Panc1 (cell line): ENCODE measurements at places on chromosomes 2 and 18. TPM values are rescaled to one million over a fixed set of nuclear protein-coding genes. Genes with fewer than 3 reads are reported as not detected.
A peak's percentile ranks its signal among the peaks of the same experiment; 100 is the strongest.

GRCh38 chr2:14907014-14907612 lies 274.6 kb downstream of the LRATD1 start:
- no peak for DNase-seq
- H3K27ac ChIP-seq, result no peak overlapping the region
- H3K36me3 ChIP-seq, result no peaks in the 10 kb centered on the region
- no peaks in the 10 kb centered on the region for H3K4me1 ChIP-seq

- peaks cover 3% of the 10 kb centered on the region; the same call in 1 of the 2 replicates for H3K36me3 ChIP-seq
- peaks cover 2% of the 10 kb centered on the region; the same call in 1 of the 2 replicates for H3K4me1 ChIP-seq
- peak overlapping the region; percentile 86 for H3K4me3 ChIP-seq
- H3K27me3 ChIP-seq, result no peaks in the 10 kb centered on the region
- H3K27ac ChIP-seq, result peak overlapping the region; percentile 95
These were observed 981 bp downstream of the MRPL53 start for GRCh38 chr2:74471332-74472065.

DNA sequence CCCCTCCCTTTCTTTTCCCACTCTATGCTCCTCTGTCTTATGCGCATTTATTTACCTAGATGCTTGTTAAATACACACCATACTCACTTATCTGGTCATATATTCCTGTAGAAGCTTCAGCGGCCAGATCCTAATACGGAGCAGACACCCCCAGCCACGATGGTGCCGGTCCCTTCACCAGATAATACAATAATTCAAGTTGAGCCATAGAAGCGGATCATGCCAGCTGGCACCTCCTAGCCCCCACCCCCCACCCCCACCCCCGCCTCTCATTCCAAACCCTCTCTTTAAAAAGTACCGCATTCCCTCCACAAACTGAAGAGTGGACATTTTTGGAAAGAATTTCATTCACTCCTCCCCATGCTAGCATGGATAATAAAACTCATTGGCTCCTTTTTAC lies 95.2 kb downstream of the BIN1 start:
- H3K36me3 ChIP-seq, result no peaks in the 10 kb centered on the region
- peaks cover 7% of the 10 kb centered on the region; the same call in 1 of the 2 replicates for H3K27me3 ChIP-seq
- no peak overlapping the region for H3K27ac ChIP-seq
- H3K4me3 ChIP-seq, result no peak overlapping the region
- H3K4me1 ChIP-seq, result no peaks in the 10 kb centered on the region

Gene KLHL30
- 0.26 TPM for total RNA-seq

- no peaks in the 10 kb centered on the region for H3K27me3 ChIP-seq
- H3K4me1 ChIP-seq, result no peaks in the 10 kb centered on the region
- no peak overlapping the region for H3K4me3 ChIP-seq
These were observed 41.1 kb downstream of the SCN2A start for GRCh38 chr2:165280356-165280755.

Gene LANCL1
- total RNA-seq, result 42.8 TPM

DNA sequence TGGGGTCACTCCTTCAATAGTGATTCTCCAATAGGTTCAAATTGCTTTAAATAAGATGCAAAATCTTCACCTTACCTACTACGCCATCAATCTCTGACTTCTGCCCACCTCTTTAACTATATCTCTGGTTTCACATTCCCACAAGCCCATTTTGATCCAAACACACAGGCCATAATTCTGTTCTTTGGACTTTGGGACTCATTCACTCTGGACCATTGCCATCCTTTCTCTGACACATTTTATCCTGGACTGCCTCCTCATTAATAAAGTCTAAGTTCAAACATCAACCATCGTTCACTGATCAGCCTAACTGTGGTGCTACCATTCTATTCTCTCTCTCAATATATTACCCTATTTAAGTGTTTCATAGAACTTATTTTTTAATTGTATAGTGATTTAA lies 332.2 kb downstream of the GALNT13 start:
- H3K4me3 ChIP-seq, result no peak overlapping the region
- no peaks in the 10 kb centered on the region for H3K4me1 ChIP-seq

Gene TEX44
- total RNA-seq, result not detected

Gene LIPT1
- total RNA-seq, result 9.0 TPM

DNA sequence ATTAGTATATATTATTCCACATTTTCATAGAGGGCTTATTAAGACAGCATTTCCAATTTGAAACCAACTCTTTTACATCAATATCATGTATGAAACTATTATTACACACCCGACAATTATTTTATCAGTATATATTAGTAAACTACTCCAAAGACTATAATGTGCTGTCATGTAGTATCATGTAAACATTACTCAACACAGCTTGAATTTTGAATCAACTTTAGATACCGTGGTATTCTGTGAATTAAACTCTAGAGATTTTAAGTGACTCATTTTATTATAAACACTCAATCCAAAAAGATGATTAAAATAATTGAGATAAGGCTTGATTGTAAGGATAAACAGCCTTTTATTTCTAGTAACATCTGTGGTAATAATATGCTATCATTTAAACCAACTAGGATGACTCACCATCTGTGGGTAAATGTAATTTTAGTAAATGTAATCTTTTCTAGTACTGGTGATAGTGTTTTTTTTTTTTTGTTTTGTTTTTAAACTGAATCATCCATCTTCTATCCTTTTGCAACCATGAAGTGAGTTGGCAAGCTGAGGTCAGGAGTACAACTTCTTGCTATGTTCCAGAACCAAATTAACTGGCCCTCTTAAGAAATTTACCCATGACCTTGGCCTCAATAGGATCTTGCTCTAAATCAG lies 144.3 kb upstream of the SMAD7 start:
- H3K36me3 ChIP-seq, result no peaks in the 10 kb centered on the region
- H3K27ac ChIP-seq, result no peak overlapping the region
- no peaks in the 10 kb centered on the region for H3K4me1 ChIP-seq
- DNase-seq, result no peak
- H3K27me3 ChIP-seq, result no peaks in the 10 kb centered on the region
- no peak overlapping the region for H3K4me3 ChIP-seq

Gene CYP26B1
- 12.3 TPM for total RNA-seq

DNA sequence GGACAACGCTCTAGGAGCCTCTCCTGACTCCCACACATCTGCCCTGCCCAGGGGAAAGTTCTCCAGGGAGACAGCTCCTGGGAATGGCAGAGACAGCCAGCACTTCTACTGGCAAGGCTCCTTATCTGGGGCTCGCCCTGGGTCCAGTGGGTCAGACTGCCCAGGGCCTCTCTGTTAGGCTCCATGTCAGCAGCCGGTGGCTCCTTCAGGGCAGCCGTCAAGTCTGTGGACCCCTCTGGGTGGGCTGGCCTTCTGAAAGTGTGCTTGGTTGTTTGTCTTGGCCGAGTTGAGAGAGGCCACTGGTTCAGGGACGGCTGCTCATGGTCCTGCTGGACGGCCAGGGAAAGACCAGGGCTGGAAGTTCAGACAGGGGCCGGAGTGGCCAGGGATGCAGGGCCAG lies 65.6 kb downstream of the RPIA start:
- no peaks in the 10 kb centered on the region for H3K4me1 ChIP-seq
- H3K36me3 ChIP-seq, result no peaks in the 10 kb centered on the region
- DNase-seq, result no peak
- H3K27me3 ChIP-seq, result no peaks in the 10 kb centered on the region
- no peak overlapping the region for H3K27ac ChIP-seq

Gene SPHKAP
- total RNA-seq, result not detected

DNA sequence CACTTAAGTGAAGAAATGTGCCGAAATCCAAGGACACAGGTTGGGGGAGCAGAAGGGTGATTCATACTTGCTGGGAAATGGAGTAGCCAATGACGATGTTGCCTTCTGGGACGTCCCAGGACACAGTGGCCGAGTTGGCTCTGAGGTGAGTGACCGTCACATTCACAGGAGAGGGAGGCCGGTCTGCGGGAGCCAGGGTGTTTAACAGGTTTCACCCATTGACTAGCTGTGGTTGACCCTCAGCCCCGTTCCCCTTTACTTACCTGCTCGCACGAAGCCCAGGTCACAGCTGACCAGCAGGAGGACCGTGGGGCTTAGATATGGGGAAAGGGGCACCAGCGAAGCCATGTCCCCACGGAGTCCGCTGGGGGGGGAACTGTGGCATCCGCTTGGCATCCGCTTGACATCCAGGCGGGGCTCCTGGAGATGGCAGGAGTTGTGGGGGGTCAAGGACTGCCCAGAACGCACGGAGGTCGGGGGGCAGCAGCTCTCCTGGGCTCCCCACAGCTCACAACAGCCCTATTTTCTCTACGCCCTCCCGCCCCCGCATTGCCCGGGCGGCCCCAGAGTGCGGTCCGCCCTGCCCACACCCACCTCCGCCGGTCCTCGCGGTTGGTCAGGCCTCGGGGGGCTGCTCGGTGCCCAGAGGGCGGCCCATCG lies 586 bp downstream of the FNDC4 start:
- no peak overlapping the region for H3K27ac ChIP-seq
- no peak for DNase-seq
- H3K4me1 ChIP-seq, result no peaks in the 10 kb centered on the region; the same call in 1 of the 2 replicates
- H3K4me3 ChIP-seq, result peak overlapping the region; percentile 52
- H3K36me3 ChIP-seq, result no peaks in the 10 kb centered on the region
- H3K27me3 ChIP-seq, result peaks cover 28% of the 10 kb centered on the region

DNA sequence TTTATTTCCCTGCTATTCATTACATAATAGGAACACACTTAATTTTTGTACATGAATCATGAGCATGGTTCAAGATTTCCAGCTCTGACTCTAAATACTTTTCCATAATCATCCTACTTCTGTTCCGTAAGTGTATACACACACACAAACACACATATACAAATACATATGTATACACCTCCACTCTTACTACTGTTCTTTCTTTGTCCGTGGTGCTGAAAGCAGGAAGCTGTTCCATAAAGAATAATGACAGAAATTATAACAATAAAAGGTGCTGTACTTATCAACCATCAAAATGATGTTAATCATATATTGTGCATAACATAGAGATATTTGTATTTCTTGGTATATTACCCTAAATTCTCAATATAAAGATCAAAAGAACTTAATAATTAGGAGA lies 776.9 kb downstream of the DPP10 start:
- H3K36me3 ChIP-seq, result no peaks in the 10 kb centered on the region
- no peaks in the 10 kb centered on the region for H3K4me1 ChIP-seq
- no peaks in the 10 kb centered on the region for H3K27me3 ChIP-seq
- H3K27ac ChIP-seq, result no peak overlapping the region
- no peak for DNase-seq
- no peak overlapping the region for H3K4me3 ChIP-seq

DNA sequence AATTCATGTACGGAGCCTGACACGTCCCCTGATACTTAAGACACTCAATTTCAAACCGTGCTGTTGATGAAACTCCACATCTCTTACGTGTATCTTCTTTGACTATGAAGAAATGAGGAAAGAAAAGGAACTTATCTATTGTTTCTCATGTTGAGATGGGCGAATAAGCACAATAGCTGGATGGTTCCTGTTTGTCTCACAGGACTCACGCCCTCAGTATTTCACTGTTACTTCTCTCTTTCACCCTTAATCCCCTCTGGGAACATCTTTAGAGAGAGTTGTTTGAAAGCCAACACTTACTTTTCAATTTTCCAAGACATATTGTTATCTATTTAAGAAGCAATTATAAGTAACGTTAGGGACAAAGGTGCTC lies 99.8 kb downstream of the COPS8 start:
- no peak overlapping the region for H3K4me3 ChIP-seq
- no peaks in the 10 kb centered on the region for H3K4me1 ChIP-seq
- no peaks in the 10 kb centered on the region for H3K36me3 ChIP-seq
- no peak for DNase-seq
- peak overlapping the region; percentile 59; the same call in 1 of the 2 replicates for H3K27ac ChIP-seq

Gene TMEM163
- not detected for total RNA-seq

- no peaks in the 10 kb centered on the region for H3K4me1 ChIP-seq
- H3K4me3 ChIP-seq, result no peak overlapping the region
- H3K27me3 ChIP-seq, result no peaks in the 10 kb centered on the region
- DNase-seq, result no peak
- no peak overlapping the region for H3K27ac ChIP-seq
These were observed 9.7 kb downstream of the CMPK2 start for GRCh38 chr2:6855860-6856547.

DNA sequence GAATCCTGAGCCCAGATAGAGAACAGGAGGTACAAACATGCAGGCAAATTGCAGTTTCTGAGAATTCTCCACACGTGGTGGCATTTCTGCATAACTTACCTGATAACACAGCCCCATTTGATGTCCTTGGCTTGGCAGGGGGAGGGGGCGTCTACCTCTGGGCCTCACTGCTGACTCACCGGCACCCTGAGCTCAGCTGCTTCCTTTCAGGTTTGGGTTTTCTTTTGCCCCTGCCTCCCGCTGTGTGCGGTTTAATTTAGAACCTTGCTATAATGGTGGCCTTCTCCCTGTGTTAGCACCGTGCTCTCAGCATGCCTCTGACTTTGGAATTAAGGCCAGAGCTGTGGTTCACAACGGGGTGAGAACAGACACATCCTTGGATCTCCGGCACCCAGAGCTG lies 4.4 kb downstream of the CTIF start:
- no peak overlapping the region for H3K27ac ChIP-seq
- H3K4me3 ChIP-seq, result no peak overlapping the region
- no peaks in the 10 kb centered on the region for H3K27me3 ChIP-seq
- H3K36me3 ChIP-seq, result no peaks in the 10 kb centered on the region
- peaks cover 36% of the 10 kb centered on the region for H3K4me1 ChIP-seq

Gene AGXT
- total RNA-seq, result 0.36 TPM

GRCh38 chr2:206098471-206098870 lies 12.5 kb upstream of the INO80D start:
- H3K27ac ChIP-seq, result no peak overlapping the region
- no peaks in the 10 kb centered on the region for H3K36me3 ChIP-seq
- H3K4me3 ChIP-seq, result no peak overlapping the region
- DNase-seq, result no peak
- no peaks in the 10 kb centered on the region for H3K4me1 ChIP-seq

Gene PTCD3
- total RNA-seq, result 93.9 TPM

- H3K27ac ChIP-seq, result no peak overlapping the region
- H3K4me3 ChIP-seq, result no peak overlapping the region
- DNase-seq, result no peak
These were observed 191.6 kb downstream of the GLI2 start for GRCh38 chr2:120927265-120927628.

DNA sequence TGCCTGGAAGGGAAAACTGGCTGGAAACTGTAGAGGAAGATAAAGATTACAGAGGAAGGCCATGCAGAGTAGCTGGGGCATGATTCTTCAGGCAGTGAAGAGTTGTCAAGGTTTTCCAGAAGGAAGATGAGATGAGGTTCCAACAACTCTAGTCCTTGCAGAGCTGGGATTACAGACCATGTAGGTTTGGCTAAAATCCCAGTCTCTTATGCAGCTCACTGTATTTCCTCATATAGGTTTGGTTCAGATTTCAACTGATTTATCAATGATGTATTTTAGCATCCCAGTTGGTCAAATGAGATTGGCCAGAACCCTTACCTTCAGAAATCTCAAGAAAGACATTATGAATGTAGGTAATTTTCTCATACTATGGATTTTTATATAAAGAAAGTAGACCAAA lies 16.4 kb downstream of the FAP start:
- H3K27me3 ChIP-seq, result no peaks in the 10 kb centered on the region
- DNase-seq, result no peak
- no peaks in the 10 kb centered on the region; the same call in 1 of the 2 replicates for H3K36me3 ChIP-seq
- no peaks in the 10 kb centered on the region for H3K4me1 ChIP-seq
- no peak overlapping the region for H3K27ac ChIP-seq

DNA sequence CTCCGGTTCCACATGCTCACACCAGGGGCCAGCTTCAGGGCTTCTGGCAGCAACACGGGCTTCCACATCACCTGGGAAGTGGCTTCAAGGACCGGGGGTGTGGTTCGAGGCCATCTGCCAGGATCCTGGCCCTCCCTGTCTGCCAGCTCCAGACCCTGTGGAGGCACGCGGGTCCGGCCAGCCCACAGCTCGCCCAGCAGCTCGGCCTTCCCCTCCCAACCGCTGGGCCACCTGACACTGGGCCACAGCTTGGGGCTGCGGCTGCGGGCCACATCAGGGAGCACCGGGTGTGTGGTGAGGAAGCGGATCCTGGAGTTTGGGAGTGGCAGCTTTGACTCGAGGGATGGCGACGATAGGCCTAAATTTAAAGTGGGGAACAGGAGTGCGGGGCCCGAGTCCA lies 7.0 kb downstream of the C2orf81 start:
- H3K36me3 ChIP-seq, result no peaks in the 10 kb centered on the region
- H3K27ac ChIP-seq, result no peak overlapping the region
- no peak for DNase-seq
- H3K27me3 ChIP-seq, result no peaks in the 10 kb centered on the region
- H3K4me3 ChIP-seq, result no peak overlapping the region
